ENCODE measurements at places on chromosomes 2 and 18.

- DNase-seq = no peak
These were observed 108.0 kb upstream of the SALL3 start for GRCh38 chr18:78871618-78872017.

DNA sequence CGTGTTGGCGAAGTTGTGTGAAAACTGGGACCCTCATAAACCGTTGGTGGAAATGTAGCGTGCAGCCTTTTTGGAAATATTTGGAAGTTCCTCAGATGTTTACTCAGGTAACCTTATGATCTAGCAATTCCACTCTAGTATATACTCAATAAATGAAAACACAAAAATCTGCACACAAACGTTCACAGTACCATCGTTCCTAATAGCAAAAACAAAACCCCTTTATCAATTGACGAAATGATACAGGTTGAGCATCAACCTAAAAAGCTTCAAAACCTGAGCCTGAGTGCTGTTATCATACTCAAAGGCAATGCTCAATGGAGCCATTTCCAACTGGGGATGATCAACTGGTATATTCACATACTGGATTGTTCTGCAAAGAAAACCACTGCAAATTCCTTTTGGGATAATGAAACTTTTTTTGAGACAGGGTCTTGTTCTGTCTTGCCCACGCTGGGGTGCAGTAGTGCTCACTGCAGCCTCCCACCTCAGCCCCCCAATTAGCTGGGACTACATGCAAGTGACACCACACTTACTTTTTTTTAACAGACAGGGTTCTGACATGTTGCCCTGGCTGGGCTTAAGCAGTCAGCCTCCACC lies 777 bp upstream of the C18orf32 start:
- DNase-seq = no peak

- no peak for DNase-seq
These were observed 16.6 kb downstream of the ANO7 start for GRCh38 chr2:241205086-241205485.

DNA sequence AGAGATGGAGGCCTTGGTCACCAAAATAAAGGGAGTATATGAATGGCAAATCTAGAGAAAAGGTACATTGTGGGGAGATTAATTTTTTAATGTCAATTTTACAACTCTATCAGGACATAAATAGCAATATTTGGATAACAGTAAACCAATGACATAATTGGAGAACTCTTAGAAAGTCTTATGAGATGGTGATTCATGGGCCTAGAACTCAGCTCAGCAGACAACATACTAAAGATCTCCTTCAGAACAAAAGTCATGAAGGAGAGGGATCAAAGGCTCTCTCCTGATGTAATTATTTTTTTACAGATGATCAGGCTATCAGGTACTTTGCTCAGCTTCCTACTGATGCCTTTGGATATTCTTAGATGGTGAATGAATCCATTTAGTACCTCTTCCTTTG lies 90.0 kb downstream of the CRACDL start:
- DNase-seq = no peak

DNA sequence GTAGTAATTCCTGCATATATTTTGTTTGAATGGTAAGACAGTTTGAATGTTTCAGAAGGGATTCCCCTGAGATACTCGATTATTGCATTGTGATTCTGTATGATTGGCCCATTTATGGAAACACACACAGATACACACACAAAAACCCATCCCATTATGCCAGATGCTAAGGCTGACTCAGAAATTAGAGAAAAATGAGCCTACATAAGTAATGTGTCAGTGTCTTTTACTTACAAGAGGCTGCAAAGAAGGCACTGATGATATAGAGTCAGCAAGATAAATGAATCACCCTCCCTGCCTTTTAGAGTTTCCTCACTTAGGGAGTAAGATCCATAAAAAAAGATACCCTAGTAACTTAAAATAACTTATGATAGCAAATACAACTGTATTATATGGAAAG lies 1481.1 kb upstream of the ACVR2A start:
- no peak for DNase-seq

- DNase-seq = no peak
These were observed 62.4 kb downstream of the TANC1 start for GRCh38 chr2:159030674-159031380.

GRCh38 chr2:97676620-97677019 lies 7.1 kb downstream of the C2orf92 start:
- DNase-seq = no peak

DNA sequence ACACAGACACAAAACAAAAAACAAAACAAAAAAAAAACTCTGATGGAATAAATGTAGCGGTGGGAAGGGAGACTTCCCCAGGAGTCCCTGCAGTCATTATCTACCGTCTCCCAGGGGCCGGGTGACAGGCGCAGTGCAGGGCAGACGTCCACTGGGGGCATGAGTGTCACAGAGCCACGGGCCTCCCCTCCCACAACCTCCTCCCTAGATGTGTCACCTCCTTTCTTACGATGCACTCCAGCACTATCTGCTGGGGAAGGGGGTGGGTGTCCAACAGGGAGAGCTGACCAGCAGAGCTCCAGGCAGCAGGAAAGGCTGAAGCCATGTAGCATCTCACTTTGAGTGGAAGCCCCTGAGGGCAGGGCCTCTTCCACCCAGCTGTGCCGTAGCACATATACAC lies 84.5 kb downstream of the LONRF2 start:
- DNase-seq = no peak

DNA sequence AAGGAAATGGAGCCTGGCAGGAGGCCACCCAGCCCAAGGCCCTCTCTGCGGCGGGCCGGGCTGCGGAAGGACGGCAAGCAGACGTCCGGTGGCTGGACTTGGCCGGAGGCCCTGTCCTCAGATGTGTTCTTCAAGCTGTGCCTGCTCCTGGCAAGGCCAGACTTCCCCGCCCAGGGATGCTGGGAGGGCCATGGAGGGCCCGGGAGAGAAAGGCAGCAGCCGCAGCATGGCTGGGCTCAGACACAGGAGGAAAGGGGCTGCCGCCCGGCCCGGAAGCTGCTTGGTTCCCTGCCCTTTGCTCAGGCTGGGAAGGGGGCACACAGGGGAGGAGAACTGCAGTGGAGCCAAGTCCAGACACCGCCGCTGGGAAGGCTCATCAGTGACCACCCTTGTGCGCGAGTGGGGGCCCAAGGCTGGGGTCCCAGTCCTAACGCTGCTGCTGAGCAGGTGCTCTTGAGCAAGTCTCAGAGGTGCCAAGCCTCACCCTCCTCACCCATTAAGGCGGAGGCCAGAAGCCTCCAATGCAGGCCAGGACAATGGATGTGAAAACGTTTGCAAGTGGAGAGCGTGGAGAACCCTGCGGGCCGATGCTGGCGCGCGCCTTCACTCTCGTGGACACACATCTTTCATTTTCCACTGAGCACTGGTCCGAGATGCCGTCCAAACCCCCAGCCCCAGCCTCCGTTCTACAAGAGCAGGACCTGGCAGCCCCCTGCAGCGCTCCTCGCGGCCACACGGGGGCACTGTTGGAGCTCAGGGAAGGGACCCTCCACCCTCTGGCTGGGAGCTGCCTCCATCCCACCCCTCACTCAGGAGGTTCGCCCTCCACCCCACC lies 7.9 kb downstream of the CROCC2 start:
- peak; percentile 37 for DNase-seq

DNA sequence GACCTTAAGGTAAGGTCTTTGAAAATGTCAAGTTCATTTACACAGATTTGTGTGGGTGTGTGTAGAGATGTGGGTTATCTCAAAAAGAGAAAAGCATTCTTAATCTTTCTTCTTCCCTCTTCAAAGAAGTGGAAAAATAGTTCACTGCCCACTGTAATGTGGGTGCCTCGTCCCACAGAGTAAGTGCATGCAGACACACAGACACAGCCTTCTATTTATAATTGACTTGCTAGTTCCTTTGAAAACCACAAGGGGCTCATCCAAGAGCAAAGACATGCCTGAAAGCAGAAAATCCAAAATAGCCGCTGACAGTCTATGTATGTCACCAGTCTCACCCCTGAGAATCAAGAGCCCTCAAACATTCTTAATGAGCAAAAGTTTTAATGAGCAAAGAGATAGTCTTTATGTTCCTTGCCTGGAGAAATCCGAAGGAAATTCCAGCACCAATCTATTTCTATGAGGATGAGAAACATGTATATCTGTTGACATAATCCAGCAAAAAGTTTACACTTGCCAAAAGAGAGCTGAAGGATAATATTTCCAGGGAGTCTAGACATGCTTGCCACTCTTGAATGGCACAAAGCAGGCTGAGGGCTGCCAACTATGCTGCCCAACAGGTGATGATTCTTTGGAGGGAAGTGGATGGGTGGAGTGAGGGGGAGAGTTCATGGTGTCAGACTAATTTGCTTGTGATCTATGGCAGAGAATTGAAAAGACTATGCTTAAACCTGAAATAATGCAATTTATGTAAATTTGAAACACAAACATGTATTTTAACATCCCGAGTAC lies 93.9 kb downstream of the ACVR1 start:
- no peak for DNase-seq

- DNase-seq = no peak
These were observed 1115.9 kb upstream of the ZEB2 start for GRCh38 chr2:145635706-145636427.

- DNase-seq = no peak
These were observed 192.7 kb downstream of the PLCL1 start for GRCh38 chr2:197997083-197997541.

GRCh38 chr2:240502059-240502429 lies 55.7 kb downstream of the ANKMY1 start:
- DNase-seq = no peak

DNA sequence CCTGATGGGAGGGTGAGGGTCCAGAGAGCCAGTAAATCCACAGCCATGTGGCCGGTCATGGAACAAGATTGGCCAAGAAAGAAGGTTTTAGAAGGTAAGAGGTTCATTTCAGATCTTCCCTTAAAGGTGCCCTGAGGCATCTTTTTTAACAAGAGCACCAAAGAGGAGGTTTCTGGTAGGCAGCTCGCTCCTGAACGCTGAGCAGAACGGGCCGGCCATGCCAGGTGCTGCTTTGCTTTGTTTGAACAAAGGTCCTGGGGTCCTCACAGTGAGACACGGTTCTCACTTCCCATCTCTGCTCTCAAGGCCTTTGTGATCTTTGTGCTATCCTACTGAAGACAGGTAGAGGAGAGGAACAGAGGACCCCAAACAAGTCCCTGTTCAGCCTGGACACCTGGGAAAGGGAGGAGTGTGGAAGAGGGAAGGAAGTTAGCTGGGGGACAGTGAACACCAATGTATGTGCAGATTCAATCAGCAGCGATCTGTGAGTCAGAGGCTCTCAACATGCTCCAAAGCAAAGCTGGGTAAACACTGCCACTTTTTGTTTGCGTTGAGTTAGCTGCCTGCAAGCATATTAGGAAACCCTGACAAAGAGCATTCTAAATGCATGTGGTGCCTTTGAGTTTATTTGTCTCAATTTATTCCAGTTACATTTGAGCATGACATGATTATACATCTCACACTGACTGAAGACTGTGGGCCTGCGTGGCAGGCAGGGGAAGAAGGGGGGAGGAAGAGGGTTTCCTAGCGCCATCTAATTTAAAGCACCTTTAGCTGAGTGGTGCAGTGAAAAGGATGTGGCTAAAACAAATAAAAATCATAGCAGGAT lies 102.4 kb downstream of the ASB1 start:
- no peak for DNase-seq

- no peak for DNase-seq
These were observed 664.2 kb downstream of the TDRD15 start for GRCh38 chr2:21787941-21788340.

- DNase-seq = no peak
These were observed 51.6 kb downstream of the NEDD4L start for GRCh38 chr18:58095655-58096054.

DNA sequence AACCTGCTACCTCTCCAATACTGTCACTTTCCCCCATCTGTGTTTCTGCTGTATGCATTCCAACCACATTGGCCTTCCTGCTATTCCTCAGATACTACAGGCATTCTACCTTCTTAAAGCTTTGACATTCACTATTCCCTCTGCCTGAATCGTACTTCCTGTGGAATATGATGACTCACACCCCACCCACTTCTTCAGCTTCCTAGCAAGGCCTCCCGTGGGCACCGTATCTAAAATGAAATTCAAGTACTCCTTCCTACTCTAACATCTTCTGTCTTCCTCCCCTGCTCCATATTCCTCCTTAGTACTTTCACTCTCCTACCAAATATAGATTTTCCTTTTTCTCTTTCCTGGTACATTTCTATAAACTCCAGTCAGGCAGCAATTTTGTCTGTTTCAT lies 710.4 kb downstream of the RNF144A start:
- DNase-seq = no peak

GRCh38 chr2:24970483-24971285 lies 1.1 kb downstream of the DNAJC27 start:
- no peak for DNase-seq

GRCh38 chr2:134143568-134143967 lies 110.3 kb upstream of the MGAT5 start:
- DNase-seq = no peak

GRCh38 chr2:8015848-8016600 lies 665.8 kb upstream of the ID2 start:
- no peak for DNase-seq

DNA sequence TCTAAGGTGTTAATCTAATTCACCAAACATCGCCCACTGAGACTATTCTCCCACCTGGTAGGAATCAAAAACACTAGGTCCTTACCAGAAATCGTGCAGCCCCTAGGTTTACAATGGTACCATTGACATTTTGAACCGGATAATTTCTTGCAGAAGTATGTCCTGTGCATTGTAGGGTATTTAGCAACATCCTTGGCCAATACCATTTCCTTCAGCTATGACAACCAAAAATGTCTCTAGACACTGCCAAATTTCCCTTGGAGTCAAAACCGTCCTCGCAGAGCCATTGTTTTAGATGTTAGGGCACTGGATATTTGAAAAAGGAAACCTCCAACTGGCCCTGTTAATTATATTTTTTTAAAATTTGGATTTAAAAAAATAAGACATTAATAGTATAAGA lies 3.8 kb downstream of the VPS54 start:
- no peak for DNase-seq

GRCh38 chr2:131584380-131584779 lies 56.7 kb downstream of the CCDC74A start:
- no peak for DNase-seq

GRCh38 chr2:241871538-241872312 lies 2.2 kb downstream of the RTP5 start:
- no peak for DNase-seq

GRCh38 chr18:68177807-68178702 lies 536.9 kb downstream of the TMX3 start:
- DNase-seq = no peak

GRCh38 chr2:120704696-120705095 lies 31.0 kb upstream of the GLI2 start:
- no peak for DNase-seq

GRCh38 chr2:146917431-146918042 lies 927.3 kb upstream of the ACVR2A start:
- DNase-seq = no peak

- DNase-seq = no peak
These were observed 5.5 kb upstream of the CCDC74A start for GRCh38 chr2:131521961-131522781.
